Neural progenitor cell (in vitro differentiated cells): ENCODE measurements at places on chromosomes 3 and 15.
A peak's percentile ranks its signal among the peaks of the same experiment; 100 is the strongest.

DNA sequence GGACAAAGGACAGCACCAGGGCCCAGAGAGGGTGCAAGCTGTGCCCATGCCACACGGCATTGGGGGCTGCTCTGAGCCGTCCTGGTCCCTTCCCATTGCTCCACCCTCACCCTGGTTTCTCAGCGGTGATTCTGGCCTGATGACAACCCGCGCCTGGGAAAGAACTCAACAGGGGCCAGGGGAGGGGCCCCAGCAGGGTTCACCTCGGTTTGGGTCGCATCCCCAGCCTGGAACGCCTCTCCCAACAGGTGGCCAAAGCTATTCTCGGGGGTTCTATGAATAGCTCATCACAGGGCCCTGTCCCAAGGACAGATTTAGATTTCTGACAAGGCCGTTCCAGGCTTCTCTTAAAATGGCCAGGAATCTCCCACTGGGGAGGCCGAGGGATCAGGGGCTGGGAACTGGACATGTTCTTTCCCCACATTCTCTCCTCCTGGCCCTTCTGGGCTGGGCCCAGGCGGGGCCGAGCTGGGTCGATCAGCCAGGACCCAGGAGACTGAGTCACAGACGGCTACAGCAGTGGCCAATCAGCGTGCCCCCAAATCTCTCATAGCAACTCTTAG is 17.9 kb downstream of the GRIP2 start:
- no peak for DNase-seq

DNA sequence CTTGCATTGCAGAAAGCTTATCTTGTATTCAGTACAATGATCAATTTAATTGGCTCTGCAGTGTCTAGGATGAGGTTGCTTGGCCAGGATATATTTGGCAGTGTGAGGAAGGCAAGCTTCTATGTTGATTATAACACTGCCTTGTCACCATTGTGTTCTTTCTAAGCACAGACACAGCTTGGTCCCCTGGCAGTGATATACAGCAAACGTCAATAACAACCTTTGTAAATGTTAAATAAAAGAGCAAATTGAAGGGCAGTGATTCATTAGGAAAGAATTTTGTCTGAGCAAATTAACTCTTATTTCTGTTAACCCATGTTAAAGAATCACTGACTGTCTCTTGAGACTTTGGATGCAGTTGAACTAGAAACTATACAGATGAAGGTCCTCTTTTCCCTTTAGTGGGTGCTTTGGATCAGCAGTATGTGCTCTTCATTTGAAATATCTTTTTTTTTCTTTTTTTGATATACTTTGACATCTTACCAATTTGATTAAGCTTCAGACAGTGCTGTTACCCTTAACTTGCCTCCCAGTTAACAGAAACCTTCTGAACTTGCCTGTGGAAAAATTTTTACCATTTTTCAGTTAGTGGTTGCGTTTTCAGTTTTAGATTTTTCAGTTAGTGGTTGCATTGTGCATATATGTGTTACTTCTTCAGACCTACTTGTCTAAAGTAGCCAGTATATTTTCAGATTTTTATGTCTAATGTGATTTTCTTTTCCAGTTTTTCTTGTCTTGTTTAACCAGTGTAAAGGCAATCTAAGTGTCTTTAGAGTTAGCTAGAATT is 199.8 kb downstream of the TCF12 start:
- DNase-seq = no peak

DNA sequence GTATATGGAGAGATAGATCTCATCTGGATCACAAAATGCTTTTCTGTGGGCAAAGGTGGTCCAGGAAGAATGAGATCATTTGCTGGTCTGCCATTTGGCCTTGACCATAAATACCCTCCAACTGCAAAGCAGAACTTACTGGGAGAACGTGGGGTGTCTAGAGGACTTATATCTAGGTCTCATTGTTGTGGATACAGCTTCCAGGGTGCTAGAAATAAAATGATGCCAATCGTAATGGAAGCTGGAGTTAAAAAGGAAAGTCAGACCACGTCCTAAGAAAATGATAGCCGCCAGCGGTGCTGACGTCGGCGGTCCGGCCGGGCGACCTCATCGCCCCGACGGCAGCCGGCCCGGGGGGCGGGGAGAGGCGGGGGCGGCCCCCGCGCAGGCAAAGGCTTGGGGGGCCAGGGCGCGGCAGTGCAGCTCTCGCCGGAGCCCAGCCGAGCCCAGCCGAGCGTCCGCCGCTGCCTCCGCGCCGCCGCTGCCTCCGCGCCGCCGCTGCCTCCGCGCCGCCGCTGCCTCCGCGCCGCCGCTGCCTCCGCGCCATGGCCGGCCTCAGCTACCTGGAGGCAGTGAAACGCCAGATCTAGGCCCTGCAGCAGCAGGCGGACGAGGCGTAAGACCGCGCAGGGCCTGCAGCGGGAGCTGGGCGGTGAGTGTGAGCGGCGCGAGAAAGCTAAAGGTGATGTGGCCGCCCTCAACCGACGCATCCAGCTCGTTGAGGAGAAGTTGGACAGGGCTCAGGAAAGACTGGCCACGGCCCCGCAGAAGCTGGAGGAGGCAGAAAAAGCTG is 89.5 kb downstream of the EOMES start:
- peak; percentile 71 for DNase-seq

DNA sequence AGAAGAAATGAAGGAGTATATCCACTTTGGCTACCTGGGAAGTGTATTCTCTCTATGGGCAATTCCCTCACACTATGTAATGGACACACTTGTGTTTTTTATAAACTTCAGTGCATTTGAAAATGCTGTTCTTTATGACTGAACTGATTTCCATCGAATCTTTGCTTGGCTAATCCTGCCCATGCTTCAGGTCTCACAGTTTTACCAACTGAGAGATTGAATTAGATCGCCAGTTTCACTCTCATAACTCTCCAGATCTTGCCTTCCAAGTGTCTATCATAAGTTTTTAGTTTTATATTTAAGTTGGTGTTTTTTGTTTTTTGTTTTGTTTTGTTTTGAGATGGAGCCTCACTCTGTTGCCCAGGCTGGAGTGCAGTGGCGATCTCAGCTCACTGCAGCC is 73.5 kb upstream of the MBNL1 start:
- DNase-seq = no peak

DNA sequence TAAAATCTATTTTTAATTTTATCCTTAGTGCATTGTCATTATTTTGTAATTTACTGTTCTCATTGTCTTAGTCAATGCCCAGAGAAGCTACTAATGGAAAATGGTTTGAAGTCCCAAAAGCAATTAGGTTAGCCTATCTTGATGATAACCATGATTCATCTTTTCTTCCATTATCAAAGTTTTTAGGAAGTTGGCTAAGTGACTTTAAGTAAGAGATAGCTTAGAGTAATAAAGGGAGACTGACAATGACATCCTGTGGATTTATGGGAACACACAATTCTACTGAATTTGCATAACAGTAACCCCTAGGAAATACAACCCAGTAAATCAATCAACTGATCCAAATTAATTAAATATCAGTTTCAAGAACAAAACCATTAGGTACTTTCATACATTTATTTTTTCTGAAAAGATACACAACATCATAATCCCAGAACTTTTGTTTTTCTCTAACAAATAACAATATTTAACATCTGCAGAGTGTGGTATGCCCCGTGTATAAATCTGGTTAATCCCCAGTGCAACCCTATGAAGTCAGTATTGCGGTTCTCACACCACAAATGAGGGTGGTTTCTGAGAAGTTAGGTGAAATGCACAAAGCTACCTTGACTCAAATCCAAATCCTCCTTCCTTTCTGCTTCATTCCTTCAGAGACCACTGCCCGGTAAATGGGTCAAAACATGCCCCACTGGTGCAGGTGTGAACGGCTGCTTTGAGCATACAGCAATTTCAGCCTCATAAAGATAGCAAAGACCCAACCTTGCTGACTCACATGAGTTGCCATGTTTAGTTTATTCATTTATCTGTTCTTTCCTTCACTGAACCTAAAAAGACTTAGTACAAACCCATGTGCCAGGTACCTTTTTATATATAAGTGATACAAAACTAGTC is 202.1 kb downstream of the TBL1XR1 start:
- DNase-seq = no peak

DNA sequence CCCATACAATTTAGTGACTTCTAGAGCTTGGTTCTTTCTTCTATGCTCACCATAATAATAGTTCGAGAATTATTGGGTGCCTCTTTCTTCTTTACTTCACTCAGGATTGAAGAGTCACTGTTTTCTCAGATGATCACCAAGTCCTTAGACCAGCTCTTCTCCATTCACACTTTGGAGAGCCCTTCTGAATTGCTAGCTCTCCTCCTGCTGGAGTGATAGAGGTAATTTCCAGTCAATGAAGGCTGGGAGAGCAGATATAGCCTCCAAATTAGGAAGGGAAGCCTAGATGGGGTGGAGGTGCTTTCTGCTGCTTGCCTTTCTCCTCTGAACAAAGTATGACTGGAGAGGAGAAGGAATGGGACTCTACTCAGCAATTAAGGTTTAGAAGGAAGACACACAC is 10.7 kb upstream of the BBX start:
- DNase-seq = no peak

GRCh38 chr3:106261396-106261795 is 392.6 kb upstream of the CBLB start:
- no peak for DNase-seq

- DNase-seq = peak; percentile 99
These were observed at the start of gene MLH1 for GRCh38 chr3:36993326-36994283. Gene MLH1 (plus strand): TSS chr3:36993518. CDS start chr3:36993548, 30 bp downstream.

DNA sequence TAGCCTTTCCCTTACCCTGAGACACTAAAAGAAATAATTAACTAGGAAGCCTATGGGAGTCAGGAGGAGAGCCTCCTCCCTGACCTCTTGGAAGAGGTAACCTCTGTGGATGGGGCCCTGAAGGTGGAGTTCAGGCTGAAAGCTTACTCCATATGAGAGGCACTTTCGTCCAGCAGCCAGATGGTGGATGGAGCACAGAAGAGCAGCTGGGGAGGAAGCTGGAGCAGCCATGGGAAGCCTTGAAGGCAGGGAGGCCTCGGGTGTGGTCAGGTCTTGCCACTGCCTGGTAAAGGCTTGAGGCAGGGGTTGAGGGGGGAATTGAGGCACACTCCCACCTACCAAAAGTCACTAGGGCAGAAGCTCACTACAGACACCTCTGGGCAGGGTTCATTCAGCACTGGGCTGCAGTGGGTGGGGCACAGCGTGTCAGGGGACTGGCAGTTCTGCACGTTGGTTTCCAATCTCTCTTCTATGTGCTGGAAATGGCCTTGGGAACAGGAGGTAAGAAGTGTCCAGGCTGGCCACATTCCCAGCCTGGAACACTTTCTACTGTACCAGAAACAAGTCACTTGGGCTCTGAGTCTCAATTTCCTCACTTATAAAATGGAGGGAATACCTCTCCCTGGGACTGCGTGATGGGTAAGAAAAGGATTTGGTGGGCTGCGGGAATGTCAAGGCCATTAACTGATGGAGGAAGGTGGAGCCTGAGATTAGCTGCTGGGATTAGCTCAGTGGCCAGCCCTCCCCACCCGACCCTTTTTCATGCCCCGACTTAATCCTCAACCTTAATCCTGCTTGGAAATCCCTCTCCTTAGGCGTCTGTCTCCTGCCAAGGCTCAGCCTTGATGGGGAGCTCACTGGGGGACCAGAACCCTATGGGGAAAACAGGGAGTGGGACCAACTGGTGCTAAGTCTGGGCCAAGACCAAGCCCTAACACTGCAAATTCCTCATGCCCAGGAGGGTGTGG is 5.4 kb downstream of the PCBP4 start:
- peak; percentile 41 for DNase-seq

GRCh38 chr15:30824518-30825195 is 79.1 kb upstream of the FAN1 start:
- DNase-seq = no peak

DNA sequence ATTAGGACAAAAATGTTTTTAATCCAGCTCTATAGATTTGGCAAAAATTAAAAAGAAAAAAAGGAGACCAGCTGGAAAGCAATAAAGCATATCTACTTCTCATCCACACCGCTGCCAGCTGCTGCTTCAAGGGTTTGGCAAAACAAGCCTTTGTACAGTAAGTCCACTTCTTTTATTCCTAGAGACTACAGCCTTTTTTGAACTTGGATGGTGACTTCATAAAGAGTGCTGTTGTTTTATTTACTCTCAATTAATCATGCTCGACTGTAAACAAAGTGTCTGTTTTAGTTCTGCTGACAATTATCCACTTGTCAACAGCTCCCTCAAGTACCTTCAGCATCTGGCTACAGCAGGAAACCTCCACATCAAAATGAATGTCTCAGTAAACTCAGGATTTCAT is 12.3 kb upstream of the FOXB1 start:
- DNase-seq = no peak

- DNase-seq = no peak
These were observed 16.1 kb downstream of the DNAJA4 start for GRCh38 chr15:78280319-78281072.

- no peak for DNase-seq
These were observed 7.4 kb upstream of the ANPEP start for GRCh38 chr15:89822026-89822425.

DNA sequence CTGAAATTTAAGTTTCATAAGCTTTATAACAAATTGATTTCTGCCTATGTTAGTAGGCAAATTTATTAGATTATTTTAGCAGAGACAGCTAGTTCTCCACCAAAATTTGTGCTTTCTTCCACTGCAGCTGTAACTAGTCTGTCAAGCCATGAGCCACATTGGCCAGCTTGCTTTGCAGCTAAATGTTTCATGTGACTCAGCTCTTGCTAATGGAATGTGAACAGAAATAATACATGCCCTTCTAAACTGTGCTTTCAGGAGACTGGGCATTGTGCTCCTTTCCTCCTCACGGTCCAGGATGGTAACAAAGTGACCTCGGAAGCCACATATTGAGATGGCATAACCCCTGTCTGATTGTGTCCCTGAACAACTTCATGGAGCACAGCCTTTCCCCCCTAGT is 51.3 kb upstream of the KPNA4 start:
- no peak for DNase-seq

DNA sequence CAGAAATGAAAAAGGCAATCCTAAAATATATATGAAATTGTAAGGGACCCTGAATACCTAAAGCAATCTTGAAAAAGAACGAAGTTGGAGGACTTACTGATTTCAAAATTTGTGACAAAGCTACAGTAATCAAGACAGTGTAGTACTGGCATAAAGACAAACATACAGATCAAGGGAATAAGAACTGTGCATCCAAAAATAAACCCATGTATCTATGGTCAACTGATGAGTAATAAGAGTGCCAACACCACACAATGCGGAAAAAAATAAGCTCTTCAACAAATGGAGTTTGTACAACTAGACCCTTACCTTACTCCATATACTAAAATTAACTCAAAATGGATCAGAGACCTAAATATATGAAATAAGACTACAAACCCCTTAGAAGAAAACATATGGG is 29.6 kb downstream of the GSK3B start:
- no peak for DNase-seq
